ENCODE measurements at places on chromosomes 7 and 10.

DNA sequence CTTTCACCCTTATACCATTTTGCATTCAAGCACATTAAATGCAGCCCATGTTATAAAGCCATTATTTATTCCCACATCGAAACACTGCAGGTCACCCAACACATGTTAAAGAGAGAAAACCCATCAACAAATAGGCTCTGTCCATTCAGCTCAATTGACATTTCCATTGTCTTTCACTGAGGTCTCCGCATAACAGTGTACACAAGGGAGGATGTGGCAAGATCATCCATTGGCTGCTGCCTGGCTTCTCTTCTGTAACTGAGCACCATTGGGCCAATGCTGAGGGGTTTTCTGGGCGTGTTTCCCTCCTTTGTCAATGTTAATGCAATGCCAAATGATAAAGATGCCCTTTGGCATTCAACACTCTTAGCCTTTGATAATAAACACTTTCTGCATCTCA is 278.1 kb upstream of the SP4 start:
- DNase-seq: no peak

DNA sequence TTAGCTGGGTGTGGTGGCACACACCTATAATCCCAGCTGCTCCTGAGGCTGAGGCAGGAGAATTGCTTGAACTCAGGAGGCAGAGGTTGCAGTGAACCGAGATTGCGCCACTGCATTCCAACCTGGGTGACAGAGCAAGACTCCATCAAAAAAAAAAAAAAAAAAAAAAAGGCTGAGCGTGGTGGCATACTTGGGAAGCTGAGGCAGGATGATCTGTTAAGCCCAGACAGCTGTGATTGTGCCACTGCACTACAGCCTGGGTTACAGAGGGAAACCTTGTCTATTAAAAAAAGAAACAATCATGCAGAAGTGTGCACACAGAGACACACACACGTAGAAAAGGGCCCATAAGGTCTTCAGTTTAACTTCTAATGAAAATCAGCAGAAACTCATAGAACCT is 150.6 kb downstream of the TPST1 start:
- DNase-seq: no peak

- no peak for DNase-seq
Observed at GRCh38 chr10:68137171-68137570, 27.9 kb downstream of the MYPN start.

- DNase-seq: no peak
Observed at GRCh38 chr10:122161795-122162194, 109.3 kb upstream of the BTBD16 start.

DNA sequence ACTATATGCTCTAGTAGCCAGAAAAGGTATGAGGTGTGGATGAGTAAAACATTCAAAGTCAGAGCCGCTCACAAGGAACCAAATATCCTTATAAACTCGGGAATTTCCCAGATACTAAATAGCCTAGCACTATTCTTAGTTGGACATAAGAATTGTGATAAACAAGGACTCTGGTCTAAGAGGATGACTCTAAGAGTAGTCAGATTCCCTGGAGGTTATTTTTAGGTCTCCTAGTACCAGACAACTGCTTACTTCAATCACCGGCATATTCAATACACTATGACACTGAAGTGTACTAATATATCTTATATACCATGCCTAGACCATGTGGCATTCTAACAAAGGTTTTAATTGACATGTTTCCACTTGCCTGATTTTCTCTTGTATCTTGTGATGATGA is 56.5 kb downstream of the LMBR1 start:
- no peak for DNase-seq

- no peak for DNase-seq
Observed at GRCh38 chr10:132057191-132057681, 8.5 kb upstream of the JAKMIP3 start.

DNA sequence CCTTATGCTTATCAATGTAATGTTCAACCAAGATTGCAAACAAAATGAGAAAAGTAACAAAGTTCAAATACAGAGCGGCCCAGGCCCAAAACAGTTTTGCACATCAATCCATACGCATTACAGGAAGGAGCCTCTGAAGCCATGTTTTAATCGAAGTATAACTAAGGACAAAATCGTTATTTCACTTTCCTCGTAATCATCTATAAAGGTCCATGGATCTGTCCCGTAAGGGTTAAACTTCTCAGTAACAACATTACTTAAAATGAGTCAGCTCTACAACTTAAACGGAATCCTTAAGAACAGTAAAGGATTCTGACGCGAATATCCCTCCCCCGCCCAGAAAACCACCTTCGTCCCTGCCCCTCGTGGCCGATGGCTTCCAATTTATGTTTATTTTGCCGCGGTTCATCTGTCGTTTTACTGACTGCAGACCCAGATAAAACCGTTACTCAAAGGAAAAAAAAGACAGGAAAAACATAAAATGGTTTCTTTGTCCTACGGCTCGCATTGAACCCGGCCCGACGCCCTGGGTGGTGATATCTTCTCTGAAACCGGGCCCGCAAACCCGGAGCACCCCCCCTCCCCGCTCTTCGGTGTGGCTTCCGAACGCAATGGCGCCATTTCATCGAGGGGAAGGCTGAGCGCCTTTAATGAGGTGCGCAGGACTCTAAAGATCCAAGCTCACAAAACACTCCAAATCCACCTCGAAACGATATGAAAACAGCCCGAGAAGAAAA is 1.1 kb downstream of the HNRNPA2B1 start:
- DNase-seq: peak; percentile 74

DNA sequence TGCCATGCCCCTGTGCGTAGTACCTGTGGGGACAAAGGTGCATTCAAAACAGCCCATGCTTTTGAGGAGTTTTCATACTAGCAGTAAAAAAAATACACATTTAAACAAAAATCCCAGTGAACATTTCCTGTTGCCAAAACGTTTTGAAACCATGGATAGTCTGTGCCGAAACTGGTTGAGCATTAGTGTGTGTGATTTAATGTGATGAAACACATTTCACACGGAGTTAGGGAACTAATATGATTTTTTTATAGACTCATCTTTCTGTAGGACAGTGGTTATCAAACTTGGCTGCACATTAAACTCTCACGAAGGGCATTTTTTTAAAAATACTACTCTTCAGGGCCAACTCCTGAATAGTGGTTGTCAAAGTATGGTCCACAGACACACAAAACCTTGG is 111.8 kb upstream of the CREB5 start:
- DNase-seq: no peak

DNA sequence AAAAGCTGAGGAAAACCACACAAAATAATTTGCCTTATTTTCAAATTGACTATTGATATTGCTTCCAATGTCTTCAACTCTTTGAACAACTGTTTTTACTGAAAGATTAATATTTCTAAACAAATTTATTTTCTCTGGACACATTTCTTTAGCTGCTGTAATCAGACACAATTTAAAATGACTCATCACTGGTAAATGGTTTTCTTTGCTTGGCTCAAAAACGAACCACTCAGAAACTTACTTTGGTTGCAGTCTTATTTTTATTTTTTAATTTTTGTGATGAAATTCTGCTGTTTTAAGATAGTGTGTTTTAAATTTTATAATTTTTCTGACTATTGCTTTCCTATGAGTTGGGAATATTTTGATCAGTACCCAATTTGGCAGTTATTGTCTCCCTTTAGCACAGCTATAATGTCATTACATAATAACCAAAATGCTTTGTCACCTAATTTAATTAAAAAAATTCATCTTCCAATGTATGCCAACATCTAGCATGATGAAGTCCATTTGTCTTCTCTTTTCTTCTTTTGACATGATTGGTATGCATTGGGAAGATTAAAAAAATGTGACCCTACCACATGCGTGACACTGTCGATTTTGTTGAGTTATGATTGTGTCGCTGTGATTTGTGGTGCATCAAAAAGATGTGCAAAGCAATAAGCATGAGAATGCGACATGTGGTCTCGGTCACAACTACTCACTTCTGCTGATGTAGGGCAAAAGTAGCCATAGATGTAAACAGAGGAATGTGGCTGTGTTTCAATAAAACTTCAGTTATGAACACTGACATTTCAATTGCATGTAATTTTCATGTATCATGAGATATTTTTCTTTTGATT is 222.3 kb downstream of the SUGCT start:
- DNase-seq: peak; percentile 5

Data from OCI-M1 (cell line).